ENCODE measurements at places on chromosomes 12 and 14.
A peak's percentile ranks its signal among the peaks of the same experiment; 100 is the strongest.

DNA sequence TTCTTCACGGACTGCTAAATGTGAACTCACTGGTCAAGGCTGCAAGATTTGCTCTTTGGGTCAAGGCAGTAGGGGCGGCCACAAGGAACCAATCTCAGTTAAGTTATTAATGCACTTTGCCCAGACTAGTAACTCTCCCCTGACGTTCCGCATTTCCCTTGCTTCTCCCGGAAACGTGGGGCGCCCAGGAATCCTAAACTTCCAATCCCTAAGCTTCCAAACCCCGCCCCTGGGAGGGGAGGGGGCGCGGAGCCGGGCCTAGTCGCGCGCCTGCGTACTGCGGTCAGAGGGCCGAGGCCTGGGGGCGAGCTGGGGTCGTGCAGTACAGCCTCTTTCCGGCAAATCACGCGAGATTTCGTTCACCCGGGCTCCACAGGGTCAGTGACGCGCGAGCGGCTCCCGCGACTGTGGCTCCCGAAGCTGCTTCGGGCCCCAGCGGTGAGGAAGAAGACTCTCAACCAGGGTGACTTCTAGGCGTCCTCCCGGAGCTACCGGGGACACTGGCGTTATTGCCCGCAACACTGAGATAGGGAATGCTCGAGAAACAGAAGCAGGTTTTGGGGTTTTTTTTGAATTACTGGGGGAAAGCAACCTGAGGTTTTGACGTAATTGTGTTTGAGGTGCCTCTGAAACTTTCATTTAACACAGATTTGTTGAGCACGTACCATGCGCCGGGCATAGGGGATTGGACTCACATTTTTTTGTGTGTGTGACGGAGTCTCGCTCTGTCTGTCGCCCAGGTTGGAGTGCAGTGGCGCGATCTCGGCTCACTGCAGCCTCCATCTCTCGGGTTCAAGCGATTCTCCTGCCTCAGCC is at the start of gene PTGR2:
Gene PTGR2, plus strand, starts transcription at position 265 of the 816 bp plus-strand sequence. CDS start 7,032 bp downstream, outside the sequence.
- peak; percentile 69 for DNase-seq

DNA sequence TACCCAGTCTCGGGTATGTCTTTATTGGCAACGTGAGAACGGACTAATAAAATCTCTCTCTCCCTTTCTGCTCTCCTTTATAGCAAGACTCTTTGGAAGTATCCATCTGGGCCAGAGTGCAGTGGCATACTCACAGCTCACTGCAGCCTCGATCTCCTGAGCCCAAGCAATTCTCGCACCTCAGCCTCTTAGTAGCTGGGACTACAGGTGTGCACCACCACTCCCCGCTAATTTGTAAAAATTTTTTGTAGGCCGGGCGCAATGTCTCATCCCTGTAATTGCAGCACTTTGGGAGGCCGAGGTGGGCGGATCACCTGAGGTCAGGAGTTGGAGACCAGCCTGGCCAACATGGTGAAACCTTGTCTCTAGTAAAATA is 33.2 kb upstream of the PPP2R5C start:
- no peak for DNase-seq

DNA sequence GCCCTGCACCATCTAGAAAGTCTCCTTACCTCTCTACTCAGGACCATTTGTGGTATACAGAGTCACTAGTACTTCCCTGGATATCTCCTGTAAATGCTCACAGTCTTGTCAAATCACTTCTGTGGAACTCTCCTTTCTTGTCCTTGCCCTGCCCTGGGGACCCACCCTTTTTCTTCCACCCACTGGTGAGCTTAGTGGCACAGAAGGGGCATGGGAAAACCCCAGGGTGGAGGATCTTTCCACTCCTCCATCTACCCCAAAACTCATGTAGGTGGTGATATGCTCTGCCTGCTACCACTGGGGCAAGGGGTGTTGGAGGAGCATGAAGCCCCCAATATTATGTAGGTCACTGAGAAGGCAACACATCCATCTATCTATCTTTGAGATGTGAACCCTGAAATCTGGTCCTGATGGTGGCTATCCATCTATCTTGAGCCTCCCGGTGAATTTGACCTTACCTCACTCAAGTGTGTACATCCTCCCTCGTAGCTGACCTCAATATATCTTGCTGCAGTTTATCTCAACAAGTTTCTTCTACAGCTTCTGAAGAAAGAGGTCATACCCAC is 943 bp downstream of the TESPA1 start:
- DNase-seq: peak; percentile 41

GRCh38 chr14:102923201-102923924 is 900 bp downstream of the AMN start:
- no peak for DNase-seq

GRCh38 chr14:64082837-64083236 is 211.3 kb downstream of the ESR2 start:
- DNase-seq: no peak

DNA sequence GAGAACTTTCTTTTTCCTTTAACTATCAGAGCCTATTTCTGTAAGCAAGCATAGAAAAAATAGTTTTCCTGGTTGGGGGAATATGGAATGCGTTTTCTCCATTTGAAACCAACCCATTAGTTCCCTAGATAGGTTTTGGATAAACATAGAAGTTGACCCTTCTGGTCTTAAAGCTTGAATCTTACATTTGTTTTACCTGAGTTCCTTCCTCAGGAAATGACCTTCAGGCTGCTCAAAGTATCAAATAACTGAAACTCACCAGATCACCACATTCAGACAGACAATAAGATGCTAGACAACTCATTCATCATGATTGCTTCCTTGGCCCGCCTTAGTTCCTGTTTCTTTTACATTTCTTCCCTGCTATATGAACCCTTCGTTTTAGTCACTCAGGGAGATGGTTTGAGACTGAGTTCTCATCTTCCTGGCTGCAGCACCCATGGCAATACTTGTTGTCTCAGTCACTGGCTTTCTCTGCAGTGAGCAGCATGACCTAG is 52.2 kb downstream of the LRP6 start:
- no peak for DNase-seq

GRCh38 chr12:119378903-119379302 is 44.4 kb downstream of the CCDC60 start:
- DNase-seq: no peak

DNA sequence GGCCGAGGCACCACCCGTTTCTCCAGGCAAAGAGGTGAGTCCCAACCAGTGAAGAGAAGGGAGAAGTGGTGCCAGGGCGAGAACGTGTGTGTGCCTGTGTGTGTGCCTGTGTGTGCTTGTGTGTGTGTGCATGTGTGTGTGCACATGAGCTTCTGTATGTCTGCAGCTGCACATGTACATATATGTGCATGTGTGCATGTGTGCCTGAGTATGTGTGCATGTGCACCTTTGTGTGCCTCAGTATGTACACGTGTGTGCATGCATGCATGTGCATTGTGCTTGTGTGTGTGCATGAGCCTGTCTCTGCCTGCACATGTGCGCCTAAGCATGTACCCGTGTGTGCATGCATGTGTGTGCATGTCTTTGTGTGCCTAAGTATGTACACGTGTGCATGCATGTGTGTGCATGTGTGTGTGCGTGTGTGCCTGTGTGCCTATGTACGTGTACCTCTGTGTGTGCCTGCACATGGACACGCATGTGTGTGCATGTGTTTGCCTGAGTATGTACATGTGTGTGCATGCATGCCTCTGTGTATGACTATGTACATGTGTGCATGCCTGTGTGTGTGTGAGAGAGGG is 5.9 kb upstream of the GALNT9 start:
- no peak for DNase-seq

DNA sequence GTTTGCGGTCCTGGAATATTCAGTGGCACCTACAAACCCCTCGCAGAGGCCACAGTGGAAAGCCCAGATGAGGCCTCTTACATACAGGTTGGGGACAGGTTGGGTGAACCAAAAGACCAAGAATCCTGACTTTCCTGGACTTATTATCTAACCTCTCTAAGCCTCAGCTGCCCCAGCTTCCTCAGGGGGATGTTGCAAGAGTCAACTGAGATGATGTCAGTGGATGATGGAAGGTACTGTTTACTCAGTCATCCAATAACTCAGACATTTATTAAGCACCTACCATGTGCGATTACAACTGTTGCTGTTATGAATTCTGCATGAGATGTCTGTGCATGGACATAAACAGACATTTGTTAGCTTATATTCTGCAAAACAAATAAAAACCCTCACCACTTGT is 72.8 kb downstream of the RFX4 start:
- DNase-seq: no peak

GRCh38 chr12:100717733-100718067 is 76.9 kb upstream of the ANO4 start:
- DNase-seq: no peak

DNA sequence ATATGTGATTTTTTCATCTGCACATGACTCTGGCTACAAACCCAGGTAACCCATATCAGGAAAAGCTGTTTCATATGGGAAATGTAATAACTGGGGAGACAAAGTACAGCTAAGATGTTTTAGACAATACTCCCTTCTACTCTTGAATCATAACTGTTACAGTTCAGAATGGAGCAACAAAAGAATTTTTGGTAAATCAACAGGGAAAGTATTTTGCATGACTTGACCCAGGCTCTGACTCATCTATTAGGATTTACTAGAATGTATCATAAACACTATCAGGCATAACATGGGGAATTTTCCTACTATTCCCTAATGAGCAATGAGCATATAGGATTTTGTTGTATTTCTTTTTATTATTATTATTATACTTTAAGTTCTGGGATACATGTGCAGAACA is 553.0 kb downstream of the SLC16A7 start:
- DNase-seq: no peak

DNA sequence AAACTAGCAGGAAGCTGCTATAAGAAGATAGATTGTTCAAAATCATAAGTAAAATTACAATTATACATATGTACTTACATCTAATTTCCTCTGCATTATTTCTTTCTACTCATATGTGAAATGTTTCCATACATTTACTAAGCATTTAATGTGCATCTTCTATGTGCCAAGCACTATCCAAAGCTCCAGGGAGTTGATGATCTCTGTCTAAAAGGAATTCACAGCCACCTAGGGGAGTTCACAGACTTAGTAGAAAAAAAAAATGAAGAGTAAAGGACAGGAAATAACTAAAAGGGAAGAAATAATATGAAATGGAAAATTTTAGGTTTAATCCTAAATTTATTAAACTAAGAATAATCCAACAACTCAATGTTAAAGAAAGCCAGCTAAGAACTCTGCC is 91.7 kb downstream of the EFCAB11 start:
- no peak for DNase-seq

DNA sequence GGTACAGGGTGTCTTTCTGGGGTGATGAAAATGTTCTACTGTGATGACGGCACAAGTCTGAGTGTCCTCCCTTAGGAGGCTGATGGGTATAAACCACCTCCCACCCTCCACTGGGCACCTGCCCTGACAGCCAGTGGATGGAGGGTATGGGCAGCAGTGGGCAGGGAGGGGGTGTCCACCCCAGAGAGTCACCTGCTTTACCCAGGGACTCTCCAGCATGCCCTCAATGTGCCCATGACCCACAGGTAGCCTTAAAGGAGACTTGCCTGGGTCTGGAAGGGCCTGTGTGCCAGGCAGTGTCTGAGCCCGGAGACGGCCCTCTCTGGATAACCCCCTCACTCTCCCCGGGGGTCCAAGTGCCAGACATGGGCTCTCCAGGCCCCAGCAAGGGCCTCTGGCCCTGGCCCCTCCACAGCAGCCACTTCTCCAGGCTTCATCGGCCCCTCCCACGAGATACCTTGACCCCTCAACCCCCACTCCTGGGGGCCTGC is 38.8 kb downstream of the CCNK start:
- no peak for DNase-seq

DNA sequence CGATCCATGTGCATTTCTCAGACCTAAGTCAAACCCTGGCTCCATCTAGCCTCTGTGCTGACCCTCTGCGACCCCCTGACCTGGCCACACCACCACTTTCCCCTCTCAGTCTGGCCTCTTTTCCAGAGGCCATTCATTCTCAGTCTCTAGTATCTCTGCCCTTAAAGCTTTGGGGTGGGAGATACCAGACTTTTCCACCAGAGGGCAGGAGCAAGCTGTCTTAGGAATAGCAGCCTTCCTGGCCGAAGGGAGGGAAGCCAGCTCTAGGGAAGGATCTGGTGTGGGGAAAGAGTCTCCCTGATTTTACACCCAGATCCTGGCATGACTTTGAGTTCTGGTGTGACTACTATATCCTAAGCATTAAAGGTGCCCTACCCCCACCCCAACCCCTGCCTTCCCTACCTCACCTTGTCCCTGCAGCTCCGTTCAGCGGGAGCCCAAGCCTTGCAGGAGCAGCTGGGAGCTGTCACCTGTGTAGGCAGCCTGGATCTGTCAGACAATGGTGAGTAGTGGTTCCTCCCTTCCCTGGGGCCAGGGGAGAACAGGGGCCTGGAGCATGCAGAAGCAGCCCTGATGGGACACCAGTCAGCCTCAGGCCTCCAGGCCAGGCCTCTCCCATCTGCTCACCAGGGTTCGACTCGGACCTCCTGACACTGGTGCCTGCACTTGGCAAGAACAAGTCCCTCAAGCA is 6.6 kb downstream of the CARMIL3 start:
- no peak for DNase-seq

GRCh38 chr12:120412421-120412820 is 25.5 kb upstream of the COX6A1 start:
- no peak for DNase-seq

DNA sequence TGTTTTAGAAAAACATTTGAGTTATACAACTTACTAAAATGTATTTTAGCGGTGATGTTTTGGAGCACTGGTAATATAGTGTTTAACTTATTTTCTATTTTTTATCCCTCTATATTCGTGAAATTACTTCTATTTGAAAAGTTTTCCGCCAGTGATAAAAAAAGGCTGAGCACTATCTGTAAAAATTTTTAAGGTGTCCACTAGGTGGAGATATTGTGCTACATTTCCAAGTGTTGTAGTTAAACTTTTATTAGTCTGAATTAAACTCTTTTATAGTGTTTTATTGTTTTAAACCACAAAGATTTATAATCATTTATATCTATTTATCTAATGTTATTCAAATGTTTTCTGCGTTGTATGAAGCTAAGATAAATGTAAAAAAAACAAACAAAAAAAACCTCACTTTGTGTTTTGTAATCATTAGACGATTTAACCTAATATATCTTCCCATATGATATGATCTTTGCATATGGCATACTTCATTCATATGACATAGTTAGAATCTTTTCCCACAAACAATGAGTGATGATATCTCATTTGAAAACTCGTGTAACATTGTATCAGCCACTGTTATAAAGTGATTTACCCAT is 11.8 kb downstream of the ALG10B start:
- DNase-seq: no peak

DNA sequence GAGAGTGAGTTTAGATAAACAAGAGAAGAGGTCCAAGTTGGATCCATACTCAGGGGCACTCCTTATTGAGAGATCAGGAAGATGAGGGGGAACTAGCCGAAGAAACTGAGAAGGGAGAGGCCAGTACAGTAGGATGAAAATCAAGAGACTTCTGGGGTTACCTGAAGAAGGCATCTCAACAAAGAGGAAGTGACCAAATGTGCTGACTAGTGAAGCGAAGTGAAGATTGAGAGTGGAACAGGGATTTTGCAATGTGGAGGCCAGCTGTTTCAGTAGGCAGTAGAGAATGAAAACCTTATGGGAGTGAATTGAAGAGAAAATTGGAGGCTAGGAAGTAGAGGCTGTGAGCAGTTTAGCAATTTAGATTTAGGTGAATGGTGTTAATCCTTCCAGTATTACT is 153.0 kb downstream of the SYNE2 start:
- no peak for DNase-seq

- DNase-seq: no peak
These were observed 209.9 kb upstream of the IGF1 start for GRCh38 chr12:102690253-102690652.

- DNase-seq: no peak
These were observed 30.3 kb downstream of the KITLG start for GRCh38 chr12:88549929-88550328.

GRCh38 chr12:26750531-26751175 is 82.3 kb downstream of the ITPR2 start:
- no peak for DNase-seq

GRCh38 chr14:40985584-40985983 is 621.1 kb upstream of the LRFN5 start:
- no peak for DNase-seq

- no peak for DNase-seq
These were observed 129.3 kb upstream of the HIF1A start for GRCh38 chr14:61565836-61566536.

All from stimulated activated CD4-positive, alpha-beta T cell treated with anti-CD3 and anti-CD28 coated beads, Interleukin-12 subunit alpha, Interleukin-12 subunit beta, amount 100 ng/mL, for 24 hours (primary cell).